ENCODE measurements at places on chromosomes 5 and 9.

DNA sequence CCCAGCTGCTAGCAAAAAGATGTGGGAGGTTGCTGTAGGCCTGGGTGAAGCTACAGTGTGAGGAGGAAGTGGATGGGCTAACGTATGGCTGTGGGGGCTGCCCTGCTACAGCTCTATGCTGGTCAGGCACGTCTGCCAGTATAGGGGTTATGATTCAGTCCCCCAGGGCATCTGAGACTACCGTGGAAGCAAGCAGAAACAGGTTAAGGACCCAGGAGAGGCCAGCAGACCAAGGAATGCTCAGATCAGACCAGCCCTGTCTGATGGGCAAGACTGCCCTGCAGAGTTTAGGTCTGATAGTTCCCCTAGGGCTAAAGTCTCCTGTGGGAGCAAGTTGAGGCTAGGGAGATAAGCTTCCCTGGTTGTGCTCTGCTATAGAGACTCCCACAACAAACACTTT is 416.1 kb upstream of the CTNND2 start:
- DNase-seq: no peak

DNA sequence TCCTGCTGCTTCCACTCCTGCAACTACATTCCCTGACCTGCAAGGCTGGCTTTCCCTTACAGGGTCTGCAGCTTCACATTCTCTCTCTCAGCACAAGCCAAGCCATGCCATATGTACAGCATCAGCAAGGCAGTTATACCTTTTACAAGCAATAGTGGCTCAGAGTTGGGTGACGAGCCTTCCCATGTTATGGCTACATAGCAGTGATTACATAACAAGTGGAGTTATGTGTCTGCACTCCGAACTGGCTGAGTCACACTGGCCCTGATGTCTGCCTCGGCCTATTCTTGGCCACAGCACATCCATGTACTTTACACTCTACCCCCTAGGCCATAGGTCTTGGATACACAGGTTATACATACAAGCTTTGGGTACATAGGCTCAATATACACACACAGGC is 52.0 kb upstream of the SNCAIP start:
- no peak for DNase-seq

GRCh38 chr9:35687972-35688557 is 1.7 kb downstream of the TPM2 start:
- DNase-seq: no peak

- no peak for DNase-seq
Measured at GRCh38 chr5:89299998-89300397, 417.0 kb upstream of the MEF2C start.

DNA sequence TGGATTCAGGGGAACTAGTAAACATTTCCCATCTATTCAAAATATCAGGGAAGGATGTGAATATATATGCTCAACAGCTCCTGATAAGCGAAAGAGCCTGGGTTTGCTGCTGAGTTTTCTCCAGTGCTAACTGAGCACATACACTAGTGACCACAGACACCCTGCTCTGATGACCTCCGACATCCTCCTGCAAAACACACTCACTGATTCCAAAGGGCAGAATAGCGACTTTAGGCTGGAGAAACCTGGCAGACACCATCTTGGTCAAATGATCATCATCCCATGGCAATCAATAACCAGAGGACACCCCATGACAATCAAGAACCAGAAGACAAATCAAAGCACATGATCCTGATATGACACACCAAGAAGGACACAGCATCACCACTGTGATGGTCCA is 9.2 kb upstream of the GADD45G start:
- DNase-seq: no peak

- no peak for DNase-seq
Measured at GRCh38 chr9:93111001-93111370, 15.0 kb downstream of the CARD19 start.

DNA sequence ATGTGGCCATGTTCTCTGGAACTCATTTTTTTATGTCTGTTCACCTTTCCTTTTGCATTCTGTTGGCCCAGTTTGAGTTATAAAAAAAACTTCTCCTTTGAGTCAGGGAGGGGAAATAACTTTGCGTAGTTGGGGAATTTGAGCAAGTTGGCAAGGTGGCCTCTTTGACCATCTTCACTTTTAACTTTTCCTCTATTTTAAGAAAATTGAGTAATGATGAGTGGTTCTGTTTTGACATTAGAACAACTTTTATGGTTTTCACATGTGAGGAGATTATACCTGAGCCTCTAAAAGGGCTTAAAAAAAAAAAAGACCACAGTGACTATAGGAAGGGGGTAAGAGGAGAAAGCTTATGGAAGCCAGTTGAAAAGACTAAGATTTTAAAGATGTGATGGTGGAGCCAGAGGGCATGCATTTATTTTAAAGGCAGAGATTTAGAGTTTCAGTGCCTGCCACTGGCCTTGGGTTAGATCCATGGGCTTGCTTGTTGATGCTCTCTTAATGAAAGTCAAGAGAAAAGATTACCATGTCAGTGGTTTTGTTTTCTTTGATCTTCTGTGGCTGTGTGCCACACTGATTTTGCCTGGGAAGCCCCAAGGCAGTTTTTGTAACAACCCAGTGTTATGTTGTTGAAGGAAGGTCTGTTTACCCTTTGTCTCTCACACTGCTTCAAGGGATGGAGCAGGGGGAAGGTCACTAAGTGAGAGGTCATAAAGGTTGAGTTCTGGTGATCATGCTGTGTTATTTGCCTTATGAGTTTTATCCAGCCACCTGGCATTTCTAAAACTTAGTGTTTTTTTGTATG is 219.7 kb upstream of the CD180 start:
- DNase-seq: no peak
